Esophagus squamous epithelium (tissue), 5 donors: ENCODE measurements at places on chromosomes 1 and 21.

- no peak for DNase-seq
Observed at GRCh38 chr1:65698590-65698989, 94.1 kb upstream of the PDE4B start.

DNA sequence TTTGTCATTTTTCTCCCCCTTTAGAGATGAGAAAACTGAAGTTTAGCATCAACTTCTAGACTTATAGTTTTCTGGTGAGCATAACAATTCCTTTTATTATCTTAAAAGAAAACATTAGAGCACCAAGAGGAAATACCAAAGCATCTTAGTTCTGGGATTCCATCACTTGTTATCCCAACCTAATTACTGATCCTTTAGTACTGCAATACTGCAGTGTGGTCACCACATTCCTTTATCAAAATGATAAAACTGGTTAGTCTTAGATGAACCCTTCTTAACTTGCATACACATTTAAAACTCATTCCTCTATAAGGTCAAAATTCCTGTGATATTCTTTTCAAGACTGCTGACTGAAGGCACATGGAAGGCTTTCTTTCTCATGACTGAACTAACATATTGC is 23.1 kb downstream of the SOD1 start:
- no peak for DNase-seq

DNA sequence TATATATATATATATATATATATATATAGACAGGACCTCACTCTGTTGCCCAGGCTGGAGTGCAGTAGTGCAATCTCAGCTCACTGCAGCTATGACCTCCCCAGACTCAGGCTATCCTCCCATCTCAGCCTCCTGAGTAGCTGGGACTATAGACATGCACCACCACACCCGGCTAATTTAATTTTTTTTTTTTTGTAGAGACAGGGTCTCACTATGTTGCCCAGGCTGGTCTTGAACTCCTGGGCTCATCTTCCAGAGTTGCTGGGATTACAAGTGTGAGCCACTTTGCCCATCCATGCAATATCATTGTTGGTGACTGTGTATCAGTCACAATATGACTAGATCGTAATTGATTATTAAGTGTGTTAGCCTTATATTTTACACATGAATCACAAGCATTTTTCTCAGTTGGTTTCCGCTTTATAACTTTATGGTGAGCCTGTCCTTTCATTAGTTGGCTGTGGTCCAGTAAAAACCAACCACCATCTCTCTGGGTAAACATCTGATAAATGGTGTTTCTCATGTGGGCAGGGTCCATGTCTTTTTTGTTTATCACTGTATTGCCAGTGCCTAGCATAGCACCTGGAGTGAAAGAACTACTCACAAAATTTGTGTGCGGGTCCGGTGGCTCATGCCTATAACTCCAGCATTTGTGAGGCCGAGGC is 63.6 kb downstream of the MYOM3 start:
- no peak for DNase-seq

DNA sequence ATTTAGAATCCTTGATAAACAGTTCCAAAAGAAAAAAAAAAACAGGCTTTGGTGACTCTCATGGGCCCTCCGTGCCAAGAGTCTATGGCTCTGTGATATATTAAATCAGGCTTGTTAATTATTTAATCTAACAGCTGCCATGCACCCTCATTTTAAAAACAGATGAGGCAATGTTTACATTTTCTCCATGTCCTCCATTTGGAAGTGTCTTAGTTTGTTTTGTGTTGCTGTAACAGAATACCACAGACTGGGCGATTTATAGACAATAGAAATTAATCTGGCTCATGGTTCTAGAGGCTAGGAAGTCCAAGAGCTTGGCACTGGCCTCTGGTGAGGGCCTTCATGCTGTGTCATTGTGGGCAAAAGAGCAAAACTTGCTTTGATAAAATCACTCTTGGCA is 58.0 kb downstream of the B3GALT5 start:
- no peak for DNase-seq

DNA sequence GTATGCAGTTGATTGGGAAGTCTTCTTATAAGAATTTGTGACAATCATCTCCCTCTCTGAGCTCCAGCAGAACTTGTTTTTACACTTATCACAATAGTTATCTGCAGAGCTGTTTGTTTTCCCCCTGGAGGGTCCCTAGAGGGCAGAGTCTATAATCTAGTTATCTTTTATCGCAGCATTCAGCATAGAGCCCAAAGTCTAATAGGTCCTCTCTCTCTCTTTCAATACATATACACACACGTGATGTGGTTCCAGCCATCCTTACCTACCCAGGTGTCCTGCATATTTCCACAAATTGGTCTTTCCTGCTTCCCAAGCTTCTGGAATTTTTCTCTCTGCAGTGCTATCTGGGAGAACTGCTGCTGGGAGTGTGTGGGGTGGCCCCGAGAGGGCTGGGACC is 229.6 kb upstream of the KIAA0040 start:
- DNase-seq, result no peak

- DNase-seq, result no peak
Observed at GRCh38 chr1:194809665-194810064, 1623.3 kb upstream of the B3GALT2 start.

GRCh38 chr1:163436140-163436812 is 114.5 kb downstream of the NUF2 start:
- DNase-seq, result no peak

DNA sequence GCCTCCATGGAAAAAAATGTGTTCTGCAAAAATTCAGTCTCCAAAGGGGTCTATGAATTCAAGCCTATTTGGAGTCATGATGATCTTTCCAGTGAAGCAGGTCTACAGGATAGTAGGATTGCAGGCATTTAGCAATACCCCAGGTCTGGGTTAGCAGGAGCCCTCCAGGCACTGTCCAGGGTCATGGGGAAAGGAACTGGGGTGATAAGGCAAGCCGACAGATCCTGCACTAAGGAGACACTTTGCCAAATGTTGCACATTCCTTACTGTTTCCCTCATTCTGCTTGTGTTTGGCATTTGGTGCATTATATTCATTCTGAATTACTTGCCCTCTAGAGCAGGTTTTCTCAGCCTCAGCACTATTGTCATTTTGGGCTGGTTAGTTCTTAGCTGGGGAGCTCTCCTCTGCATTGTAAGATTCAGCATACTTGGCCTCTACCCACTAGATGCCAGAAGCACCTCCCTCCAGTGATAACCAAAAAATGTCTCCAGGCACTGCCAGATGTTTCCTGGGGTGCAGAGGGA is 333.3 kb upstream of the PLXNA2 start:
- no peak for DNase-seq

- no peak for DNase-seq
Observed at GRCh38 chr21:43015906-43016540, 41.7 kb downstream of the PKNOX1 start.

DNA sequence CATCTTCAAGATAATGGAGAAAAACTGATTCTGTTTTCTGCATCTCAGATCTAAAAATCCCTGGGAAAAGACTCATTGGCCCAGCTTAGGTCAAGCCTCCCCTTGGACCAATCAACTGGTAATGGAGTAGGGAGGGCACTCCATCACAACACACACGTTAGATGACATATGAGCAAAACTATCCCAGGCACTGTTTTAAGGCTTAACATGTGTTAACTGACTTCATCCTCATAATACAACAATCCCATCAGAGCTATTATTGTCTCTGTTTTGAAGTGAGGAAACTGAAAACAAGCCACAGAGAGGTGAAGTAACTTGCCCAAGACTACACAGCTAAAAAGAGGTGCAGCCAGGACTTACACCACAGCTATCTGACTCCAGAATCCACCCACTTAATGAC is 14.7 kb upstream of the CITED4 start:
- no peak for DNase-seq

DNA sequence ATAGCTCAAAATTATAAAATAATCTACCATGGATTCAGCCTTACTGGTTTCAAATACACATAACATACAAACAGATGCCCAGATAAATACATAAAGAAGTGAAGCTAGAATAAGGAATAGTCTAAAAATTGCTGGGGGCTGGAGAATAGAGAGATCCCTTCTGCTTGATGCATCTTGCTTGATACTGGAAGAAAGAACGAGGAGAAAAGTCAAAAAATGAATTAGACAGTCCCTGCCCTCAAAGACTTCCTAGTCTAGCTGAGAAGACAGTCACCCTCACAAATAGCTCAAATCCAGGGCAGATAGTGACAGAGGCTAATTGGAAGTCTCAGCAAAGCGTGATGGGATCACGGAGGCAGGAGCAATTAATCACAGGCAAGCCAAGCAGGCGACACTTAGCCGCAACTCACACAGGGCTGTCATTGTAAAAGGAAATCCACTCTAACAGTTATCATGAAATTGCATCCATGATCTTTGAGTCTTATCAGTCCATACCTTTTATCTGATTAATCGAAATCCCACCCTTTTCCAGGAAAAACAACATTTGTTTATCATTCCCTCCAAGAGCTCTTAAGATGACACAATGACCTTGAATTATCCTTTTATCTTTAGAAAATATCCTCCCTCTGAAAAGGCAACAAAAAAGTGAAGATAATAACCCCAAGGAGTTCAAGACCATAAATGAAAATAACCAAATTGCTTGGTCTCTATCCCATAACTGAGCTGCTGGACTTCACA is 59.7 kb upstream of the TIAM1 start:
- no peak for DNase-seq

GRCh38 chr1:161933592-161934588 is 89.8 kb downstream of the OLFML2B start:
- no peak for DNase-seq

DNA sequence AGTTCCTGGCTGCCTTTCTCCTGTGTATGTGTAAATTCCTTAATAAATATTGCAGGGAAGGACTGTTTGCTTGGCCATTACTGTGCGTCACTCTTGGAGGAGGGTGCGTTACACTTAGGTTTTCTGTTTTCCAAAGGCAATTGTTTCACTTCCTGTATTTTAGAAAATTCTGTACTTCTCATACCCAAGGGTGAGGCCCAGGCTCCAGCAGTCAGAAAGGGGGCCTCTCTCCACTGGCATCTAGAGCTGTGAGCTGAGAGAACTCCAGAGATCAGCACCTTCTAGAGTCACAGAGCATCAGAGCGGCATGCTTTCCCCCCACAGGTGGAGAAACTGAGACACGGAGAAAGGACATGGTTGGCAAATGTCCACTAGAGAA is 27.0 kb upstream of the ZFP69B start:
- DNase-seq, result no peak

DNA sequence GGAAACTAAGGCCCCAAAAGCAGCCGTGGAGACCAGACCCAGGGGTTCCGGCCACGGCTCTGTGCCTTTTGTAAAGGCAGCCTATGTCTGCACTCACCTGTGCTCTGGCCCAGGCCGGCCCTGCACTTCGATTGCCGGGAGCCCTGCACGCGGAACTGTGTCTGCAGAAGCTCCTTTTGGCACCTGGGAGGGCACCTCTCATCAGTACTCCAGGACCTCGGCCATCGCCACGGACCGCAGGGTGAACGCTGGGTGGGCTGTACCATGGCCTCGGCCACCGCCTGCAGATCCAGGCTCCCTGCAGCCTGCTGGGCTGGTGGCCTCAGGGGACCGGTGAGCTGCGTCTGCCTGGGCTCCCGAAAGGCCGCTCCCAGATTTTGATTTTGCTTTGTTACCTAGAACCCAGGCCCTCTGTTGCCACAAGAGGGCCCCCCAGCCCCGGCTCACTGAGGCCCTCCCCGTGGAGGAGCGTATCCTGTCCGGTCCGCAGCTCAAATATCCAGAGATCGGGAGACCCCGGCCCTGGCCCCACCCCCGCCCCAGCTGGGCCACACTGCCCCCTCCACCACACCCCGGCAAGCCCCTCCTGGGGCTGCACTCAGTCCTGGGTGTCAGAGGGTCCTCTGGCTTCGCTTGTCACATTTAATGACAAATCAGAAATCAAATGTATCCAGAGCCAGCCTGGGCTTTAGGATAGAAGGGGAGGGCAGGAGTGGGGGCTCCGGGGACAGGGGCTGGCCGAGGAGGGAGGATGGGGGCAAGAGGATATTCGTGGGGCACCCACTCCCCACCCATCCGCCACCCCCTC is 60.2 kb upstream of the PDE9A start:
- no peak for DNase-seq

DNA sequence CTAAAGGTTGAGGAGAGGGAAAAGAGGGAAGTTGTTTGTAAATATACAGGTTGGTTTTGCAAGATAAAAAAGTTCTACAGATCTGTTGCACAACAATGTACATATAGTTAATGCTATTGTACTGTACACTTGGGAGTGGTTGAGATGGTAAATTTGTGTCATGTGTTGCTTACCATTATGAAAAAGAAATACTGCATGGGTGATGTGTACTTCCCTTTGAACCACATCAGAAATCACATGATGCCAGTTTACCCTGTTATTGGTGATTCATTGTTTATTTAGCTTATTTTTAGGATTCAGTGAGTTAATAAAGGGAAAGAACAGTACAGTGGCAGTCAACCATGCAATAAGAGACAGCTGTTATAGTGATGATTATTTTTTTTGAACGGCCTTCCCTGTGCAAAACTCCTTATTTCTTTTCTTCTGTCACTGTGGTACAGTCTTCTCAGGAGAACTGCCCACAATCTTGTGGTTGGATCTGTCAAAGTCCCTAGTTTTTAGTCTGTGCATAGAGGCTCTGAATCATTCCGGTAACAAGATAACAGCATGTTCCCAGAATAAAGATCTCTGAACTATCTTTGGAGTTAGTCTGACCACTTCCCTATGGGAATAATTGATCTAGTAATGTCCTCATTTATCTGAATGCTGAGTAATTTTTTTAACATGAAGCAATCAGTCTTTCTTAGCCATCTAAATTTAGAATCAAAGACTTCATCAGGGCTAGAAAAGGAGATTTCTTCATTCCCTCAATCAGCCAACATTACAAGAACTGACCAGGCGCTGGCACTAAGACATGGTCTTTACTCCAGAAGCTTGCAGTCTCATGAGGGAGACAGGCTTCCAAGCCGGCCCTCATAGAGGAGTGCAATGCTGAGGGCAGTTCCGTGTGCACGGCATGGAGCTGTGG is 84.2 kb downstream of the SH3GLB1 start:
- DNase-seq, result no peak

DNA sequence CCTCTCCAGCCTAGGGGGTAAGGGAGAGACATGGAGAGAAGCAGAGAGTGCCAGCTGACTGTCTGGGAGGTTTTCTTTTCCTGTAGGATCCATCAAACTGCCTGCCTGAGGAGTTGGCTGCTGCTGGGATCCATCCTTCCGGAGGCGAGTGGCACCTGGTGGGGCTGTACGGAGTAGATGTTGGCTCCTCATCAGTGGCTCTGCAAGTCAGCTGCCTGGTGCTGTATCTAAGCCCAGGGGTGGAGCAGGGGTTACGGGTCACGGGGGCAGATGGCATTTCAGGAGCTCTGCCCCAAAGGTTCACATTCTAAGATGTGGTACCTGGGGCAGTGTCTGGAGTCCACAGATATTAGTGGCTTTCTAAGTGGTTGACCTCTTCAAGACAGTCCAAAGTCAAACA is 128.0 kb downstream of the ACTL8 start:
- DNase-seq, result no peak
